ENCODE measurements at places on chromosomes 7 and 10. TPM values are rescaled to one million over a fixed set of nuclear protein-coding genes. Genes with fewer than 3 reads are reported as not detected.

DNA sequence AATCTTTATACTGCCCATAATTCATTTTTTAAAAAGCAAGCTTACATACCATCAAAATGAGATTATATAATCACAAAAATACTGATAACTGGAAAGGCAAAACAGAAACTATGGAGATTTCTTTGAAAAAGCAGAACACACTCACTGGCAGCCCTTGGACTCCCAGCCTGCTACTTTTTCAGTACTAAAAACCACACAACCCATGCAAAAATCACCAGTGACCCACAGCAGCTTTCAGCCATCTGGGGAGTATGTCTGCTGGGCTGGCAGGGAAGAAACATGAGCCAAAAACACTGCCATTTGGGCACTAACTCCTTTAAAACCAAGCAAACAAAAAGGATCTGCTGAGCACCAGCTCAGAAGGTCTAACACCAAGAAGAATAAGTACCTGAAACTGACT, 80.0 kb upstream of the DDC start:
- DNase-seq: no peak
- H3K4me1 ChIP-seq: peaks cover 3% of the 10 kb centered on the region
- H3K27me3 ChIP-seq: no peaks in the 10 kb centered on the region
- H3K27ac ChIP-seq: no peak overlapping the region

Gene SKIDA1
- 1.4 TPM for total RNA-seq

DNA sequence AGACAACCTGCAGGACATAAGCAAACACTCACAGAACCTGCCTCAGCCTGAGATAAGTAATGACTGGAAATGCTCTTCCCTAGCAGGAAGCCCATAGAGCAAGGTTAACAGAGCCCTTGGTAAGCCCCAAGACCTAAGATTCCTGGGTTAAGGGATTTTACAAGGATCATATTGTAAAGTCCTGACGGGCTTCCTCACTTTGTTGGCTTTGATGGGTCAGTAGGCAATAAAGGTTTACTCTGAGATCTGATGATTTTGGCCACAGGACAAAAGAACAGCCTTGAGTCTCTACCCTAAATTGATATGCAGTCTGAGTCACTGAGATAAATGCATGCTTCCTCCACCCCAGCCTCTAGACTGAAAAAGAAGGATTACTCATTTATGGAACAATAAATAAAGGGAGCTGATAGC, 270.8 kb downstream of the HTR7 start:
- H3K4me1 ChIP-seq: peaks cover 2% of the 10 kb centered on the region
- H3K4me3 ChIP-seq: no peak overlapping the region
- no peak overlapping the region for H3K27ac ChIP-seq
- no peaks in the 10 kb centered on the region for H3K36me3 ChIP-seq
- no peaks in the 10 kb centered on the region for H3K27me3 ChIP-seq

Gene TMEM273
- total RNA-seq: 22.7 TPM

Gene PDE6C
- not detected for total RNA-seq

Gene NRCAM
- total RNA-seq: 32.4 TPM

Gene PAX4
- not detected for total RNA-seq

DNA sequence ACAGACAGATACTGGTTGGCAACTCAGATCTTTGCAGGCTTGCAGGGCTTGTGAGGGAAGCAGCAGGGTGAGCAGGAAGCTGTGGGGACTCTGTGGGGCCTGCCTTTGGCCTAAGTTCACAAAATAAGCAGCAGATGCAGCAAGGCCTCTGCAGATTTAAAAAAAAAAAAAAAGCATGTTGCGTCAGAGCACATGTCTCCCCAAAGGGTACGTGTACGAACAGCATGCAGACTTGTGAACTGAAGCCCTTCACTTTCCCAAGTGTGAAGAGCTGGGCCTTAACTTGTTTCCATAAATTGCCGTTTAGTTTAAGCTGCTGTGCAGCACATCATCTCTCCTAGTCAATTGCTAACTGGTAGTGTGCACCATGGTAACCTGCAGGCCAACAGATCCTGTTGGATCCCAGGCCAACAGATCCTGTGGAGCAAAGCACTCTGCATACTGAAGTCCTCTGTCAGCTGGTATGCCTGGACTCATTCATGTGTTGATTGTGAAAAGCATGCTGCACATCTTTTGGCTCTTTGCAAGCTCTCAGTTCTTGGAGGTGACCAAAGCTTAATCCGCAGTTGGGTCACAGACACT, 10.8 kb upstream of the XPNPEP1 start:
- peaks cover 5% of the 10 kb centered on the region for H3K4me1 ChIP-seq
- H3K27me3 ChIP-seq: no peaks in the 10 kb centered on the region
- no peak overlapping the region for H3K27ac ChIP-seq
- no peaks in the 10 kb centered on the region for H3K36me3 ChIP-seq

GRCh38 chr10:60967260-60967659, 23.3 kb upstream of the RHOBTB1 start:
- no peak for DNase-seq
- H3K4me3 ChIP-seq: no peak overlapping the region
- H3K27ac ChIP-seq: no peak overlapping the region

- H3K27me3 ChIP-seq: peaks cover 34% of the 10 kb centered on the region
- no peak within 1 kb of the TSS for H3K27ac ChIP-seq
Observed at GRCh38 chr10:133087679-133088178, at the start of gene ADGRA1. Gene ADGRA1 (plus strand): TSS chr10:133087924. CDS start chr10:133088910, 986 bp downstream.

GRCh38 chr10:12418725-12419261, 69.4 kb downstream of the CAMK1D start:
- peaks cover 38% of the 10 kb centered on the region for H3K27me3 ChIP-seq
- H3K36me3 ChIP-seq: no peaks in the 10 kb centered on the region
- H3K4me3 ChIP-seq: no peak overlapping the region
- H3K27ac ChIP-seq: peak overlapping the region; percentile 31

DNA sequence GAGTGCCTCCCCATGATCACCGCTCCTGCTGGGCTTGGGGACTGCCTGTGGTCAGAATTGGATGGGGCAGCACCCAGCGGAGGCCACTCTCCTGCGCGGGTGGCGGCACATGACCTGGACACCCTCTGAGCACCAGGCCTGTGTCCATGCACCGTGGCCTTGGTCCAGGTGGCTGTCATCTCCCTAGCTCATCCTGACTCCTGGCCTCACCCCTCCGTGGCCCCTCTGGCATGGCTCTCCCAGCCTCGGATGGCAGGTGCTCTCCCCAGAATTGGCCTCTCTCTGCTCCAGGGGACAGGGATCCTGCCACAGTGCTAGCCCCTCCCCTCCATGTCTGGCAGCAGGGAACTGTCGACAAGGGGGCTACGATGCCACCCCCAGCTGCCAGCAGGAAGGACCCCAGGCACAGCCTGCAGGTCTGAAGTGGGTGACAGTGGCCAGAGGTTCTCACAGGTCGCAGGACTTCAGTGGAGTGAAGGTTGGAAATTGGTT, 37.2 kb upstream of the BTBD16 start:
- no peak overlapping the region for H3K4me3 ChIP-seq
- no peaks in the 10 kb centered on the region for H3K36me3 ChIP-seq
- no peak for DNase-seq
- H3K27ac ChIP-seq: no peak overlapping the region
- no peaks in the 10 kb centered on the region for H3K4me1 ChIP-seq
- no peaks in the 10 kb centered on the region for H3K27me3 ChIP-seq

GRCh38 chr10:4533621-4534020, 292.4 kb upstream of the AKR1E2 start:
- no peaks in the 10 kb centered on the region for H3K27me3 ChIP-seq
- H3K4me1 ChIP-seq: no peaks in the 10 kb centered on the region
- no peak overlapping the region for H3K4me3 ChIP-seq
- H3K36me3 ChIP-seq: no peaks in the 10 kb centered on the region
- no peak for DNase-seq
- H3K27ac ChIP-seq: no peak overlapping the region

Gene ARHGAP19
- 20.4 TPM for total RNA-seq

DNA sequence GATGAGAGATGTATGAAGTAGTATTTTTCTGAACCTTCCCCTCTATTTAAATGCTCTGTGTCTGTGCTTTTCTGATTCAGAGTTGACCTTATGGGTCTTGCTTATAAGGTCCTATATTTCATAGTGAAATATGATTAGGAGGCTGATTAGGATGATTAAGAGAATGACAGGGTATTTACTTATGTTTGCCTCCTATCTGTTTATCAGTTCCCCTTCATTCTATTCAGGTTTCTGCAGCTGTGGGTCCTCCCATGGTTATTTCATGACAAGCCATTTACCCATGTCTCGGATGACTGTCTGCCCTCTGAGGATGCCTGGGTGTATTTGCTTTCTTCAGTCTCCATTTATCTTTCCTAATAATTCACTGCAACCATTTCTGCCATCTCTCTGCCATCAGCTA, 16.9 kb downstream of the RPA3 start:
- H3K27me3 ChIP-seq: no peaks in the 10 kb centered on the region
- no peak overlapping the region for H3K4me3 ChIP-seq
- no peak for DNase-seq
- no peaks in the 10 kb centered on the region for H3K36me3 ChIP-seq

DNA sequence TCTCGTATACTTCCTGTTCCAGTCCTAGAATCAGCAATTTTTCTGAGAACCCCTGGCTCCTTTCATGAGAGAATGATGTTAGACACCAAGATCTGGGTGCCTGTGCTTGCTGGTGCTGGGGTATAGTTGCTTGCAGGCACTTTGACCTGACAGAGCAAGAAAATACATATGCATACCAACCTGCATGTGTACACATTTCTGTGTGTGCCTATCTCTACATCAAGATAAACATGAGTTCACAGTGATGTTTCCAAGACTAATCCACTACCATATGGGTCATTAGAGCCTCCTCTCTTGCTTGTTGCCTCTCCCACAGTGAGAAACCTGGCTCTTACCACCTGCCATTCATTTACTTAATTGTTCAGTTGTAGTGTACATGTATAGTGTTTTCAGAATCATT, 229.1 kb upstream of the IGFBP3 start:
- DNase-seq: no peak
- H3K27me3 ChIP-seq: no peaks in the 10 kb centered on the region
- no peak overlapping the region for H3K4me3 ChIP-seq
- H3K27ac ChIP-seq: no peak overlapping the region
- H3K4me1 ChIP-seq: no peaks in the 10 kb centered on the region

Gene MET
- total RNA-seq: 66.5 TPM

Gene SH2D4B
- 0.12 TPM for total RNA-seq

DNA sequence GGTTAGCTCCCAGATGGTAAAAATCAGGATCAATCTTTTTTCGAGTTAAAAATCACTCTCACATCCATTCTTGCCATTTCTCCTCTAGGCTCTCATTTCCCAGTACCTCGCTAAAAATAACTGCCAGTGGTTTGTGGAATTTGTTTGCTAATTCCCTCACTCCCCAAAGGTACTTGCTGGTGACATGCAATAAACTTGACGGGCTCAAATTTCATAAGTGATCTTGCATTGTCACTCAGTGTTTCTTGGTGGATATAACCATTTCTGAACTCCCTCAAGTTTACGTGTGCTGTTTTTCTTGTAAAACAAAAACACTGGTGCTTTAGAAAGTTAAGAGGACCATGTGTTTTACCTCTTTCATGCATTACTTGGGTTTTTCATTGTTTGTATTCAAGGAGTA, 399.2 kb upstream of the MKI67 start:
- no peaks in the 10 kb centered on the region for H3K4me1 ChIP-seq
- no peaks in the 10 kb centered on the region for H3K36me3 ChIP-seq
- no peak overlapping the region for H3K27ac ChIP-seq
- no peak for DNase-seq

- H3K4me1 ChIP-seq: no peaks in the 10 kb centered on the region
- no peak for DNase-seq
- no peak overlapping the region for H3K4me3 ChIP-seq
- H3K27me3 ChIP-seq: no peaks in the 10 kb centered on the region
Observed at GRCh38 chr10:129135624-129136023, 331.4 kb upstream of the MGMT start.

Gene COL17A1
- 2.2 TPM for total RNA-seq

- H3K36me3 ChIP-seq: no peaks in the 10 kb centered on the region
- H3K27ac ChIP-seq: peak overlapping the region; percentile 68
- no peaks in the 10 kb centered on the region for H3K27me3 ChIP-seq
- no peak for DNase-seq
- H3K4me1 ChIP-seq: peaks cover 22% of the 10 kb centered on the region
- peak overlapping the region; percentile 42 for H3K4me3 ChIP-seq
Observed at GRCh38 chr7:21426286-21427181, 1.3 kb upstream of the SP4 start.

Gene INMT
- total RNA-seq: 157 TPM

GRCh38 chr10:123759501-123760031, 93.4 kb downstream of the GPR26 start:
- H3K27ac ChIP-seq: no peak overlapping the region
- no peaks in the 10 kb centered on the region for H3K4me1 ChIP-seq
- no peak for DNase-seq
- H3K4me3 ChIP-seq: no peak overlapping the region
- H3K27me3 ChIP-seq: peaks cover 8% of the 10 kb centered on the region
- H3K36me3 ChIP-seq: no peaks in the 10 kb centered on the region

Gene KIFBP
- 21.3 TPM for total RNA-seq

Gene GRID2IP
- total RNA-seq: 0.80 TPM

Gene FLNC
- total RNA-seq: 24.2 TPM

- DNase-seq: no peak
- no peaks in the 10 kb centered on the region for H3K4me1 ChIP-seq
- H3K4me3 ChIP-seq: no peak overlapping the region
- H3K27me3 ChIP-seq: no peaks in the 10 kb centered on the region
- no peak overlapping the region for H3K27ac ChIP-seq
Observed at GRCh38 chr7:114212721-114213429, 201.7 kb upstream of the FOXP2 start.

DNA sequence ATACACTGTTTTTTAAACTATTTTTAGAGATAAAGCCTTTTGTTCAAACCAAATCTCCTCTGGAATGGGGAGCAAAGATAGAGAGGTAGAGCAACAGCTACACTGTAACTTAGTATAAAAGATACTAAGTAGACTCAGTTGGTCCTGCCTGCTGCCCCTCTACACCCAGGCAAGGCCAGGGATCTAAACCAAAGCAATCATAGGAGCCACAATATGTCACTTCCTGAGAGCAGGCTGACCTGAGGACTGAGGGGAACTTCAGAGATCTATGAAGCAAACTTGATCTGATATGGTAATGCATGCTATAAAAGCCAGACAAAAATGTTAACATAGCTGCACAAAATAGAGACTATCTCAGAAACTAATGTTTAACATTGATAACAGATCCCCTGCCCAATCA, 7.0 kb upstream of the TRDMT1 start:
- no peaks in the 10 kb centered on the region for H3K27me3 ChIP-seq
- no peak for DNase-seq
- no peak overlapping the region for H3K27ac ChIP-seq

GRCh38 chr10:119725828-119726675, at the start of gene INPP5F:
Gene INPP5F (plus strand): TSS chr10:119726050. CDS start chr10:119726263, 213 bp downstream.
- peak within 1 kb of the TSS; percentile 86 for H3K4me3 ChIP-seq
- H3K27ac ChIP-seq: peak within 1 kb of the TSS; percentile 84
- H3K27me3 ChIP-seq: no peaks in the 10 kb centered on the region
- peak; percentile 99 for DNase-seq
- peaks cover 6% of the 10 kb centered on the region for H3K4me1 ChIP-seq
- H3K36me3 ChIP-seq: no peaks in the 10 kb centered on the region

- no peaks in the 10 kb centered on the region for H3K36me3 ChIP-seq
- H3K4me1 ChIP-seq: no peaks in the 10 kb centered on the region
- H3K27ac ChIP-seq: no peak overlapping the region
- no peaks in the 10 kb centered on the region for H3K27me3 ChIP-seq
- no peak for DNase-seq
- no peak overlapping the region for H3K4me3 ChIP-seq
Observed at GRCh38 chr10:70982443-70982842, 94.1 kb upstream of the PCBD1 start.

Gene GPC2
- total RNA-seq: 1.4 TPM

Measured in lung (tissue), 17 donors.